ENCODE measurements at places on chromosomes 5 and 9. TPM values are rescaled to one million over a fixed set of nuclear protein-coding genes. Genes with fewer than 3 reads are reported as not detected.

DNA sequence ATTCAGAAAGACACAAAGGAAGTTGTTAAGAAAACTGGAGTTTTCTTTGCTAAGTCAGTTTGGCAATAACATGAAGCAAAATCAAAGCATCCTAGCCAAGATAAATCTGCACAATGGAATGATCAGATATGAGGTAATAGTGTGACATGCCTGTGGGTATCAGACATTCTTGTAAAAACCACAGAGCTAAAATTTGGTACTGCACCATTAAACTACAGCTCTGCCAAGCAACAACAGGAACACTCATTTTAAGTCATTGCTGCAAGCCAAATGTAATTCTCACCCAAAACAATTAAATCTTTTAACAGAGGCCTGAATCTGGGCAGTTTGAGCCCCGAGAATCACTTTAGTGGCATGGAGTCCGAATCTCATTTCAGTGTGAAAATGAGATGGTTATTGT lies 96.6 kb downstream of the VCAN start:
- DNase-seq = no peak
- H3K27me3 ChIP-seq = peaks cover 20% of the 10 kb centered on the region
- no peak overlapping the region for H3K4me3 ChIP-seq
- no peaks in the 10 kb centered on the region for H3K4me1 ChIP-seq
- no peaks in the 10 kb centered on the region for H3K36me3 ChIP-seq

The CACFD1 gene
- 1.1 TPM for total RNA-seq

- no peak for DNase-seq
- H3K36me3 ChIP-seq = peaks cover 72% of the 10 kb centered on the region
- H3K27me3 ChIP-seq = no peaks in the 10 kb centered on the region
- H3K27ac ChIP-seq = no peak overlapping the region
Measured at GRCh38 chr5:157486221-157486681, 26.2 kb downstream of the NIPAL4 start.

The CENPP gene
- total RNA-seq = 23.5 TPM

DNA sequence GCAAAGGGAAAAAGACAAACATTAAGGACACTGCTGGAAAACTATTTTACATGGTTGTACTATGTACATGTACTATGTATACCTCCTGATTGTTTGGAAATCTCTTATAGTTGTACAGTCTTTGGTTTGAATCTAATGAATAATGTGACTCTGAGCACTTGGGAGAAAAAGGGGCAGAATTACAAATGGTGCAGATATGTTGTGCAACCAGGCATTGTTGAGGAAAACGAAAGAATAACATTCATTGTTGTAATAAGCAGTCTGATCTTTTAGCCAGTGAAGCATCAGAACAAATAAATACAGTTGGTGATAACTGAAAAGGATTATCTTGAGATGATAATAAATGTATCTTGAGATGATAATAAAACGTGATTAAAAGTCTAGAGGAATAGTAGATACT lies 87.2 kb downstream of the CSNK1G3 start:
- no peaks in the 10 kb centered on the region for H3K27me3 ChIP-seq
- no peak overlapping the region for H3K4me3 ChIP-seq
- peaks cover 5% of the 10 kb centered on the region for H3K36me3 ChIP-seq
- no peak overlapping the region for H3K27ac ChIP-seq
- DNase-seq = no peak

The TMEM252 gene
- total RNA-seq = not detected

- peak overlapping the region; percentile 73 for H3K27ac ChIP-seq
- no peaks in the 10 kb centered on the region for H3K27me3 ChIP-seq
- H3K36me3 ChIP-seq = no peaks in the 10 kb centered on the region
- H3K4me1 ChIP-seq = peaks cover 82% of the 10 kb centered on the region
Measured at GRCh38 chr9:70403166-70403565, 11.3 kb downstream of the KLF9 start.

- no peaks in the 10 kb centered on the region for H3K27me3 ChIP-seq
- no peak overlapping the region for H3K4me3 ChIP-seq
Measured at GRCh38 chr9:70829591-70830265, 291.7 kb downstream of the TRPM3 start.

GRCh38 chr5:112004867-112005622 lies 248.1 kb upstream of the NREP start:
- H3K4me1 ChIP-seq = no peaks in the 10 kb centered on the region
- H3K4me3 ChIP-seq = no peak overlapping the region

DNA sequence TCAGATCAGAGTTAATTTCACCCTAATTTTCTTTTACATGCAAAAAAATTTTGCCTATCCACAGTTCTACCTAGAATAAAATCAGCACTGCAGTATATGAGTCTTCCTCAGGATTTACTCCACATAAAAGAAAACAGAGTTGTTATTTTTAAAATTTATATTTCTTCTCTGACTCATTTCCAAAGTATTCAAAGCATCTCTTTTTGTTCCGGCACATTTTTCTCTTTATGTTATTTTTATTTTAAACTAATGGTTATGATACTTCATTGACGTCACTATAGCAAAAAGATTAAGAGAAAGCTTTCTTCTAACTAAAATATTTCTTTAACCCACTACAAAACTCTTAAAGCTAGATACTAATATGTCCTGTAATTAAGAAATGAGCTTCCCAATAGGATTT lies 590.4 kb downstream of the PRELID2 start:
- no peak overlapping the region for H3K4me3 ChIP-seq
- H3K4me1 ChIP-seq = no peaks in the 10 kb centered on the region
- H3K36me3 ChIP-seq = no peaks in the 10 kb centered on the region
- H3K27me3 ChIP-seq = no peaks in the 10 kb centered on the region

GRCh38 chr5:172118891-172119290 lies 69.1 kb downstream of the STK10 start:
- H3K27ac ChIP-seq = peak overlapping the region; percentile 24
- H3K27me3 ChIP-seq = no peaks in the 10 kb centered on the region
- H3K36me3 ChIP-seq = peaks cover 25% of the 10 kb centered on the region
- no peak overlapping the region for H3K4me3 ChIP-seq

The GKAP1 gene
- 4.2 TPM for total RNA-seq

GRCh38 chr9:96626912-96627311 lies 7.3 kb upstream of the CDC14B start:
- no peak overlapping the region for H3K4me3 ChIP-seq
- no peak for DNase-seq
- peaks cover 11% of the 10 kb centered on the region for H3K27me3 ChIP-seq
- H3K36me3 ChIP-seq = no peaks in the 10 kb centered on the region
- no peak overlapping the region for H3K27ac ChIP-seq
- H3K4me1 ChIP-seq = peaks cover 6% of the 10 kb centered on the region

- H3K4me3 ChIP-seq = no peak overlapping the region
- H3K4me1 ChIP-seq = no peaks in the 10 kb centered on the region
- H3K27me3 ChIP-seq = no peaks in the 10 kb centered on the region
- H3K36me3 ChIP-seq = peaks cover 3% of the 10 kb centered on the region
- DNase-seq = no peak
- H3K27ac ChIP-seq = no peak overlapping the region
Measured at GRCh38 chr9:6367128-6367890, 39.1 kb downstream of the TPD52L3 start.

The PHF24 gene
- total RNA-seq = 0.12 TPM

- no peaks in the 10 kb centered on the region for H3K36me3 ChIP-seq
- no peak overlapping the region for H3K4me3 ChIP-seq
- H3K27ac ChIP-seq = no peak overlapping the region
- no peaks in the 10 kb centered on the region for H3K4me1 ChIP-seq
- no peak for DNase-seq
- peaks cover 19% of the 10 kb centered on the region for H3K27me3 ChIP-seq
Measured at GRCh38 chr5:154575546-154576428, 97.8 kb upstream of the HAND1 start.

The HAUS6 gene
- total RNA-seq = 29.8 TPM

DNA sequence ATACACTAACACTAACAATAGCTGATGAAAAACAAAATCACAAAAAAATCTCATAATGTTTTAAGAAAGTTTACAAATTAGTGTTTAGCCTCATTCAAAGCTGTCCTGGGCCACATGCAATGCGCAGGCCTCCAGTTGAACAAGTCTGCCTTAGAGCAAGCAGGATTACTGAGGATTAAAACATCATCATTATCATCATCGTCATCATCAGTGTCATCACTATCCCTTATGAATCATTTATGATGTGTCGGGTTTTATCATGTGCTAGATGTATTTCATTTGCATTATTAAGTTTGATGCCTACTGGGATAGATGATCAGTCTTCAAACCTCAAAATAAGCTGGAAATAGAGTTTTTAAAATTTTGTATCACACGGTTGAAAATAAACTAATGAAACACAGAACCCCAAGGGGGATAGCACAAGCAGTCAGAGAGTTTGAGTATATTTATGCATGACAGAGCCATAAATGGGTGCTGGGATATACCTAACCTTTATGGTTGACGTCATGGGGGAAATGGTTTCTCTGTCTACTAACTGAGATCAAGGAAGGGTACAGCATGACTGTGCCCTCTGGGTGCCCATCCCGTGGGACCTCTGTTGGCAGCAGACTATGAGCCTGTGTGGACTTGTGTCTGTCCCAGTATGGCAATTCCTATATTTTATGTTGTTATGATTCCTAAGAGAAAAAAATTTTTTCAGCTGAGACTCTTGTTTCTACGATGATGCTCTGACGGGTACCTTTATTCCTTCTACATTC lies 150.3 kb upstream of the ADRA1B start:
- DNase-seq = no peak
- no peak overlapping the region for H3K27ac ChIP-seq
- H3K4me3 ChIP-seq = no peak overlapping the region
- peaks cover 21% of the 10 kb centered on the region for H3K27me3 ChIP-seq

DNA sequence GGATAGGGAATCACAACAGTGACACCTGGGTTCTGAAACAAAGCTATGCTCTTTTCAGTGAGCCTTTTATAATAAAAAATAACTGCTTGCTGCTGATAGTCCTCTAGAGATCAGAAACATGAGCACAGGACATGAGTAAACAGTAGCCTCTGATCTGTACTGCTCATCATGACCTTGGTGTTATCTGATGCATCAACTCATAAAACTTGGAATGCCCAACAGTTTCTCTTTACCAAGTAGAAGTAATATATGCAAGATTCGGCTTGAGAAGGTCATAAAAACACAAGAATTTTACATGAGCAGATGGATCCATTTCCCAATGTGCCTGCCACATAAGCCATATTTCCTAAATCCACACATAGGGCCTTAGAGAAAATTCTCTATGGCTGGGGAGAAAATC lies 318.3 kb upstream of the GRAMD2B start:
- DNase-seq = no peak
- no peaks in the 10 kb centered on the region for H3K36me3 ChIP-seq
- H3K27me3 ChIP-seq = no peaks in the 10 kb centered on the region
- H3K27ac ChIP-seq = no peak overlapping the region

DNA sequence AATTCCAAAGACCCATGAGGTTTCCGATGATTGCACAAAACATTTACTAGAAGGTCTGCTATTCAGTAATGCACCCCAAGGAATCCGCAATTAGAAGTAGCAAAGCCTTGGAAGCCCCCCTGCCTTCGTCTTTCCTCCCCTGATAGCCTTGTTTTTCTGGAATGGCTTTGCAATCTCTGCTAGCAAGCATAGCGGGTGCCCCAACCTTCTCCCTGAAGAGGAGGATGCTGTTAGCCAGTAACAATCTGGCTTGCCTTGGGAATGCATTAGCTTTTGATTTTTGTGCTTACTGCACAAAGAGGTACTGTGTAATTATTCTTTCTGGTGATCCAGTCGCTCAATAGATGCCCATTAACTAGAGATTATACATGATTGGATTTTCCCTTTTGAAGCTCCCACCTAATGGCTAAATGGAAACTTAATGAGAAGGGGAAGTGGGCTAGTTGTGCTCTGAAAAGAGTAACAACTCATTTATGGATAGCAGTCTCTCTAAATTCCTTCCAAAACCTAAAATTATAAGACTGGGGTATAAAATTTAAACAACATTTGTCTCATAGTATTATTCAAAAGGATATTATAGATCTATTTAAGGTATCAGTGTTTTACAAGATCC lies 91.6 kb downstream of the FBXW11 start:
- no peaks in the 10 kb centered on the region for H3K36me3 ChIP-seq
- DNase-seq = no peak
- H3K4me1 ChIP-seq = peaks cover 44% of the 10 kb centered on the region
- no peak overlapping the region for H3K4me3 ChIP-seq
- H3K27ac ChIP-seq = no peak overlapping the region

GRCh38 chr9:114100536-114100935 lies 1.4 kb upstream of the KIF12 start:
- H3K27ac ChIP-seq = no peak overlapping the region
- no peaks in the 10 kb centered on the region for H3K36me3 ChIP-seq
- no peak for DNase-seq

DNA sequence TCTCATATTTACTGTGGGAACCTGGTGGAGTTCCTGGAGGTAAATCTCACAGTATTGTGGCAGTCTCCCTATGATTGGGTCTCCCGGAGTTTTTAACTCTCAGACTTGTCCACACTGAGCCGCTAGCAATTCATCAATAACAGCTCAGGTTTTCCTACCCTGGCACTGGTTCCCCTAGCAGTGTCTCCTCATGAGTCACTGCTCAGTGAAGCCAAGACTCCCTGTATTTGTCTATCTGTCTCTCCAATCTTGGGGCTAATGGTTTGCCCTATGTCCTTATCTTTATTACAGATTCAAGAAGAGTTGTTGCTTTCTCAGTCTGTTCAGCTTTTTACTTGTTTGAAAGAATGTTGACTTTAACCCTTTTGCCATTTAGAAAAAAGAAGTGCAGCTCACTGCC lies 176.7 kb upstream of the FGF10 start:
- H3K4me1 ChIP-seq = no peaks in the 10 kb centered on the region
- no peak overlapping the region for H3K27ac ChIP-seq
- H3K4me3 ChIP-seq = no peak overlapping the region
- no peaks in the 10 kb centered on the region for H3K36me3 ChIP-seq
- DNase-seq = no peak

GRCh38 chr9:108850293-108850897 lies 5.4 kb downstream of the ACTL7B start:
- H3K36me3 ChIP-seq = no peaks in the 10 kb centered on the region
- H3K4me1 ChIP-seq = no peaks in the 10 kb centered on the region
- H3K27me3 ChIP-seq = no peaks in the 10 kb centered on the region
- H3K4me3 ChIP-seq = no peak overlapping the region
- no peak overlapping the region for H3K27ac ChIP-seq

- H3K4me3 ChIP-seq = no peak overlapping the region
- DNase-seq = no peak
- no peak overlapping the region for H3K27ac ChIP-seq
- H3K4me1 ChIP-seq = no peaks in the 10 kb centered on the region
Measured at GRCh38 chr5:135271533-135272310, 127.3 kb downstream of the MACROH2A1 start.

GRCh38 chr5:134489227-134489944 lies 36.1 kb upstream of the JADE2 start:
- H3K4me3 ChIP-seq = no peak overlapping the region
- H3K36me3 ChIP-seq = no peaks in the 10 kb centered on the region
- H3K27me3 ChIP-seq = no peaks in the 10 kb centered on the region
- H3K27ac ChIP-seq = no peak overlapping the region

- no peak for DNase-seq
- no peak overlapping the region for H3K27ac ChIP-seq
- no peaks in the 10 kb centered on the region for H3K36me3 ChIP-seq
- H3K4me1 ChIP-seq = no peaks in the 10 kb centered on the region
Measured at GRCh38 chr5:16345454-16345853, 120.1 kb downstream of the ZNF622 start.

All from activated CD4-positive, alpha-beta memory T cell treated with anti-CD3 and anti-CD28 coated beads for 36 hours (primary cell).